Hippocampal formation (tissue), 2 donors: ENCODE measurements at places on chromosomes 16 and 17.
A peak's percentile ranks its signal among the peaks of the same experiment; 100 is the strongest.

DNA sequence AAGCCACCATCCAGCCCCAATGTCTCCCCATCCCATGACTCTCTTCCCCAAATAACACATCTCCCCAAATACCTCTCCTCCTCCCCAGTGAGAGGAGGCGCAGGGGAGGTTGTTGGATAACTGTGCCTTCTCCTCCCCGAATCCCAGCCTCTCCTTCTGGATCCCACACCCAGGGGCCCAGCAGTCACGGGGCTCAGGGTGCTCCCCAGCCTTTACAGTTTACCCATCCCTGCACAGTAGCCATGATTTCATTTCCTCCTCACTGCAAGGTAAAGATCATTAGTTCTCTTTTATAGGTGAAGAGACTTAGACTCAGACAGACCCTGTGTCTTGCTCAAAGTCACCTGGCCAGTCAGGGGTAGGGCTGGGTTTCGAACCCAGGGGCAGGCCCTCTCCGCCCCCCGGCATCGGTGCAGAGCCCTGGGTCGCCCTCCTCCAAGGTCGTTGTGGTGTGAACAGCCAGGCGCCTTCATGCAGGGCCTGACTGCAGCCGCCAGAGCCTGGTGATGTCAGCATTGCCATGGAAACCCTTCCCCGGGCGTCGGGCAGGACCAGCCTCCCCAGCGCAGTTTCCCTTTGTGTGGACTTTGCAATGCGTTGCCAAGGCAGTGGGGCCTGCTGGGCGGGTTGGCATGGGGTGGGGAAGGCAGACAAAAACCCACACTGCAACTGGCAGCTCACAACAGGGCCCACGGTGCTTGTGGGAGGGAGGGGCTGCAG is 53.3 kb upstream of the TOB1 start:
- DNase-seq, result peak; percentile 96

DNA sequence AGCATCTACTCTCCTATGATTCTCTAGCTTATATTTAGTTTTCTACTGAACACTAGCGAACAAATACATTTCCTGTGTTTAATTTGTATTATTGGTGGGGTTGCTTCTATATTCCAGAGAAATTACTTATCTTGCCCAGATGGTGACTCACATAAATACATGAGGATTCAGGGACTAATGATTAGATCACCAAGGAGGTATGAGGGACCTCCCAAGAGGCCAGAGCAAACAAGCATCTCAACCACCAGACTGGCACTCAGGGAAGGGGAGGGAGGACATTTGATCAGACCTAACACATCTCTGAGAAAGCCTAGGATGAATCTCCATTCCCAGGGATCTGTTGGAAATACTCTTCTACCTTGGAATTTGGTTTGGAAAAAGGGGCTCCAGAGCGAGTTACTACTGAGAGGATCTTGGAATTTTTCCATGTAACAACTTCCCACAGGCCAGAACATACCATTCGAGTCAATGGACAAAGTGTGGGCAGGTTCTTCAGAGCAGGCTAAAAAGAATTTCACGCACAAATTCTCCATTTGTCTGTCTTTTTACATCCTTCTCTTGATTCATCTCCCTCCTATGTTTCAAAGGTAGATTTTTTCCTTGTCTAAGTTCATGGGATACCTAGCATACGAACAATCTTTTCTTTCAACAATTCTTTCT is 262.6 kb upstream of the MYOCD start:
- DNase-seq, result no peak

GRCh38 chr17:14790521-14790920 is 474.6 kb downstream of the PMP22 start:
- no peak for DNase-seq

DNA sequence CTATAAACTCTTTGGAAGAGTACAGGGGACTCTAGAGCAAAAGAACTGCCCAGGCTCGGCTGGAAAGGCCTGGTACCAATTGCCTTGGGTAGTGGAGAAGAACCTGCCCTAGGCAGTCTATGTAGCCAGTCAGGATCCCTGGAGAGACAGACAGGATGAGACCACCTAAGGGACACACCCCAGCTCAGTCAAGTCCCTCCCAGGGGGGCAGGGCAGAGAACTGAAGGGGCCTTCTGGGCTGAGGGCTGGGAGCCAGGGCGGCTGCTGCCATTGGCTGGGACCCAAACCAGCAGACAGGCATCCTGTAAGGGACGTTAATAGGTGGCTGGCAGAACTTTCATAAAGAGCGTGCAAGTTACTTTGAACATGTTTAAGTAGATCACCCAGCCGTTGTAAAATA is 12.8 kb upstream of the SLC38A8 start:
- no peak for DNase-seq

DNA sequence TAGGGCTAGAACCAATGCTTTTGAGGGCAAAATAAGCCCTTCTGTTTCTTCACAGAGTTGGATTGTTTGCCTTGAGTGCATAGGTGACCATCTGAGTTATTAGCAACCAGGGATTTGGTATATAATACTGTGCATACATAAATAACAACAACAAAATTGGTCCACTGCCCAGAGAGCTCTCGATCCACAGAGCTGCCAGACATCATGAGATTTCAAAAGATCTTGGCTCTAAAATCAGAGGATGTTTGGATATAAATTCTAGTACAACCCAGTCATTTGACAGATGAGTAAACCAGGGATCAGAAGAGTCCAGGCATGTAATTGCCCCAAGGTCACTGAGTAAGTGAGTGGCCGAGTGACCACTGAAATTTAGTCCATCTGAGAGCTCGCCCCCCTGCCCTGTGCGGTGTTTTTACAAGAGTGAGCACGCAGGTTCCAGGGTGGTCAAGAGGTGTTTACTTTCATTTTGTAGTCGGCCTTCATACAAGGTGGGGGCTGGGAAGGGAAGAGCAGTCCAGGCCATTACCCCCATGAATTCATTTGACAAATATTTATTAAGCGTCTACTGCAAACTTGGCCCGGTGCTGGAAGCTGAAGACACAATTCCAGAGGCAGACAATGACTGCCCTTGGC is 1.8 kb upstream of the MT2A start:
- DNase-seq, result no peak

DNA sequence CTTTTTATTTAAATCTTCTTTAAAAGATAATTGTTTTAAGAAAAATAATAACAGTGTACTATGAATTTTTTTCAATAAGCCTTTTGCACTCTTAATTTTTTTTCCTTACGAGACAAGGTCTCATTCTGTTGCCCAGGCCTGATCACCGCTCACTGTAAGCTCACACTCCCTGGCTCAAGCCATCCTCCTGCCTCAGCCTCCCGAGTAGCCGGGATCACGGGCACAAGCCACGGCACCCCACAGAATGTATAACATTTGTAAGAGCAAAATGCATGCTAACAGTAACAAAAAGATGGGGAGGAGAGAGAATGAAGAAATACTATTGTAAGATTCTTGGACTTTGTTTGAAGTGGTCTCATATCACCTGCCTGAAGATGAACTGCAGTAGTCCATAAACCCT is 126.9 kb upstream of the CHMP6 start:
- no peak for DNase-seq

GRCh38 chr17:79769570-79770506 is 8.1 kb upstream of the CBX2 start:
- DNase-seq, result no peak

DNA sequence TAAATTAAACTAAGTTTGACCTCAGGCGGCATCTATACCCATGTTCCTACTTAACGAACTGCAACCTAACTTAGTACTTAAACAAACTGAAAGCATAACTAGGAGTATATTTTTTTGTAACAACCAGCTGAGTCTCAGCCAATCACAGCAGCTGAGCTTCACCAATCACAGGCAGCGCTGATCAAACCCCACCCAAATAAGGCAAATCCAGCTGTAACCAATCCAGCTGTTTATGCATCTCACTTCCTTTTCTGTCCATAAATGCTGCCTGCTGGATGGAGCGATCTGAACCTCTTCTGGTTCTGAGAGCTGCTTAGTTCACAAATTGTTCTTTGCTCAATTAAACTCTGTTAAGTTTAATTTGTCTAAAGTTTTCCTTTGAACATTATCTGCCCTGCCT is 131.3 kb downstream of the PMP22 start:
- no peak for DNase-seq

GRCh38 chr17:10631701-10632100 is 25.4 kb downstream of the MYH3 start:
- DNase-seq, result no peak

DNA sequence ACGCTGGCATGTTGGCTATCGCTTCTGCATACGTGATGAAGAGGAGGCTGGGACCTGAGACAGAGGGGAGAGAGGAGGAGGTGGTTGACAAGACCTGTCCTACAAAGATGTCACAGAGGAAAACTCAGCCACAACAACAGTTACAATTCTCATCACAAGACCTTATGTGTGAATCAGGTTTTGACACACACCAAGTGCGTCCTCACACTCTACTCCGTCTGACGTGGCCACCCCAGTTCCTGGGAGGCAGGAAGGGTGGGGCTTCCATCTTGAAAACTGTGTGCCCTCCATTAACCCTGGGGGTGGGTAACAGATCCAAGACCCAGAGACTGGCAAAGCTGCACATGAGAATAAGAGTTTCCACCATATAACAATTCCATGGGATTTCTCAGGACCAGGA is 24.1 kb downstream of the SLC6A4 start:
- no peak for DNase-seq

- DNase-seq, result no peak
Measured at GRCh38 chr17:79779084-79779529, 1.2 kb downstream of the CBX2 start.

GRCh38 chr16:69105501-69106361 is at the start of gene HAS3:
TSS of gene HAS3 (plus strand) at chr16:69105653. CDS start at chr16:69109396, 3,743 bp downstream.
- peak; percentile 21 for DNase-seq

GRCh38 chr16:72457243-72457940 is 285.4 kb upstream of the PMFBP1 start:
- DNase-seq, result no peak

- DNase-seq, result no peak
Measured at GRCh38 chr17:57443781-57444180, 187.5 kb downstream of the MSI2 start.
